EL (cell line): ENCODE measurements at places on chromosomes 16 and 17.

DNA sequence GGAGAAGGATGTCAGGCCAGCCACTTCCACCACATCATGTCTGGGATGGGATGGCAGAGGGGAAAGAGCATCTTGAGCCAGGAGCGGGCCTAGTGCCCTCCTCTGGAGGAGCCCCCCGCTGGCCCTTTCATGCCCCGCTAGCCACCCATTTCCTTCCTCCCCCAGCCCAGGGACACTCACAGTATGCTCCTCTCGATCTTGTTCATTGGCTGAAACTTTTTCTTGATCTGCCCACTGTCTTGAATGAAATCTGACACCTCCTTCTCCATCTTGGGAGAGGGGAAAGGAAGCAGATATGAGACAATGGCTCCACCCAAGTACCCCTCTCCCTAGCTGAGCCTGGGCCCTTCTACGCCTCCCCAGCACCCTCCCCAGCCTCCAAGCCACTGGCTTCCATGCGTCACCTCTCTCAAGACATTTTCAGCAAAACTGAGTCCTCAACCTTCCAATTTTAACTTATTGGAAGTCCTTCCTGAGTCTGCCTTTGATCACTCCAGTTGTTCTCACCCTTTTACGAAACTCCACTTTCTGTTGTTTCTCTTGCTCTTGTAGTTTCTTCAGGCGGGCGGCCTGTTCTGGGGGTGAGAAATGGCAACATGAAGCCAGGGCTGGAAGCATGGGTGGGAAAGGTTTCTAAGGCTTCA lies 7.2 kb downstream of the SPAG7 start:
- no peak for DNase-seq

DNA sequence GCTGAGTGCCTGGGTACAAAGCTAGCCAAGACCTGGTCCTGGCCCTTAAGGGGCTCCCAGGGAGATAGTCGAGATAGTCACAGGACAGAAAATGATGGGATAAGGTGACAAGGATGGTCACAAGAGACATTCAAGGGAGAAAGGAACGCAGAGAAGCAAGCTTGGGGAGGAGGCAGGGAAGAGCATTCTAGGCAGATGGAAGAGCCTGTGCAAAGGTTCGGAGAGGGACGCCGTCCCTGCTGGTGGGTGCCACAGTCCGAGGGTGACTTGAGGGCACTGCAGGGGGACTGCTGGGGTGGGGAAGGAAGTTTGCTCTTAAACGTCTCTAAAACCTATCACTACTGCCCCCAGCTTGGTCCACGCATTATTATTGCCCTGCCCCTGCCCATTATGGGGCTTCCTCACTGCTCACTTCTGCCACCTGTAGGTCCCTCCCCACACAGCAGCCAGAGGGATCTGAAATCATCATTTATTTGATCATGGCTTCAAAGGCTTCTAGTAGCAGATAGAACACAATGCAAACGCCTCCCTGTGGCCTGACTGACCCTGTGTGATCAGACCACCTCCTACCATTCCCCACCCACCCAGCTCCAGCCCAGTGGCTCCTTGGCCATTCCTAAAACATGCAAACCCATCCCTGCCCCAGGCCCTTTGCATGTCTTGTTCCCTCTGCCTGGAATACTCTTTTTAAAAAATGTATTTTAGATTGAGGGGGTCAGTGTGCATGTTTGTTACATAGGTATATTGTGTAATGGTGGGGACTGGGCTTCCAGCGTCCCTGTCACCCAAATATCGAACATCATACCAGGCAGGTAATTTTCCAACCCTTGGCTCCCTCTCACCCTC lies 60.3 kb downstream of the RMI2 start:
- DNase-seq: peak; percentile 36

DNA sequence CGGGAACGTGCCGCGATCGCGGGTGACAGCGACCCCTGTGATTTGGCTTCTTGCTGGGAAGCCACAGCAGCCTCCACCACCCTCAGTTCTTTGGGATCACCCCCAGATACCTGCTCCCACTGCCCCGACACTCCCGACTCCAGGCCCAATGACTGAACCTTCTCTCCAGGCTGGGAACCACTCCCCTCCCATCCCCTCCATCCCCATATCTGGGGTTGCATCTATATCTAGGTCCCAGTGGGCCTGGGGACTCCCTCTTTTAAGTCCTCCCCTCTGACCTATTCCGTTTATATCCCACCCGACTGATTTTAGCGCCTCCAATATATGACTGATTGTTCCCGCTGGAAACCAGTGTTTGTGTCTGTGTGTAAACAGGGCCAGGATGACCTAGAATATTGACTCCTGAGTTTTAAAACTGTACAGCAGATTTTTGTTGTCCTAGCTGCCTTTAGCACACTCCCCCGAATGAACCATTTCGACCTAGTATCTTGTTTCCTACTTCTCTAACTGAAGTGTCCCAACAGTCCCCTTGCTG lies 667 bp downstream of the PSMD3 start:
- DNase-seq: no peak

GRCh38 chr17:65394811-65395472 lies 166.5 kb downstream of the AXIN2 start:
- no peak for DNase-seq

GRCh38 chr16:24681793-24682192 lies 47.7 kb upstream of the TNRC6A start:
- no peak for DNase-seq

DNA sequence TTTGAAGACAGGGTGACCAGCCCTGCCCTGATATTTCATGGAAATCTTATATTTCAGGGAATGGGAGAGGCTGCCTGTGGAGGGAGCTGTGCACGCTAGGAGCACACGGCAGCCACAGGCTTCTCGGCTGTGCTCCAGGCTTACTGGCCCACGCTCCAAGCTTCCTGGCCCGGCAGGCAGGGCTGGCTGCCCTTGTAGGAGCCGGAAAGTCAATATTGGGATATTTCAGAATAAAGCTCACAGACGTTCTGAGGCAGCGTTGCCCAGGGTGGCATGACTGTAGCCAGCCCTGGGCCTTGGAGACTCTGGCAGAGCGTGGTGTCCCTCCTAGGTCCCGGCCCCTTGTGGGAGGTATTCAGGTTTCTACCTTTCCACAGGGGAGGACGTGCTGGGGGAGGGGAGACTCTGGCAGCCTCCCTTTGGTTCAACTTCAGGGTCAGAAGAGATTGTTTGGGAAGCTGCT lies 95.6 kb downstream of the NPIPB11 start:
- no peak for DNase-seq

GRCh38 chr17:28372203-28372944 lies 880 bp downstream of the SARM1 start:
- peak; percentile 46 for DNase-seq

GRCh38 chr17:18033442-18034099 lies 5.4 kb downstream of the ATPAF2 start:
- peak; percentile 80 for DNase-seq

DNA sequence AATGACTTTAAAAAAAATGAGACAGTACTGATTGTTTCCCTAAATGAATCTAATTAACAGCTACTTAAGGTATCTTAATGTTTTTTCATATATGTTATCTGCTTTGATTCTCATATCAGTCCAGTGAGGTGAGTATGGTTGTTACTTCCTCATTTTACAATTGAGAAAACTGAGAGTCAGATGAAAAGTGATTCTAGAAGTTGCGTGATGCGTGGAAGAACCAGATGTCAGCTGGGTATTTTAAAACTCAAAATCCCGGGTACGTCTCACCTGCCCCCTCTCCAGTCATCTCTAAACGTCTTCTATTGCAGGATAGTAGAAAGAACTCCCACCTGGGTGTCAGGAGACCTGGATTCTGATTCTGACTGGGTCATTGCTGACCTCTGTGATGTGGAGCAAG lies 89.2 kb downstream of the MAP2K6 start:
- DNase-seq: no peak

GRCh38 chr17:57551321-57552079 lies 193.6 kb downstream of the CCDC182 start:
- DNase-seq: no peak

- peak; percentile 52 for DNase-seq
These were observed 19.7 kb upstream of the SNTB2 start for GRCh38 chr16:69166946-69167930.

DNA sequence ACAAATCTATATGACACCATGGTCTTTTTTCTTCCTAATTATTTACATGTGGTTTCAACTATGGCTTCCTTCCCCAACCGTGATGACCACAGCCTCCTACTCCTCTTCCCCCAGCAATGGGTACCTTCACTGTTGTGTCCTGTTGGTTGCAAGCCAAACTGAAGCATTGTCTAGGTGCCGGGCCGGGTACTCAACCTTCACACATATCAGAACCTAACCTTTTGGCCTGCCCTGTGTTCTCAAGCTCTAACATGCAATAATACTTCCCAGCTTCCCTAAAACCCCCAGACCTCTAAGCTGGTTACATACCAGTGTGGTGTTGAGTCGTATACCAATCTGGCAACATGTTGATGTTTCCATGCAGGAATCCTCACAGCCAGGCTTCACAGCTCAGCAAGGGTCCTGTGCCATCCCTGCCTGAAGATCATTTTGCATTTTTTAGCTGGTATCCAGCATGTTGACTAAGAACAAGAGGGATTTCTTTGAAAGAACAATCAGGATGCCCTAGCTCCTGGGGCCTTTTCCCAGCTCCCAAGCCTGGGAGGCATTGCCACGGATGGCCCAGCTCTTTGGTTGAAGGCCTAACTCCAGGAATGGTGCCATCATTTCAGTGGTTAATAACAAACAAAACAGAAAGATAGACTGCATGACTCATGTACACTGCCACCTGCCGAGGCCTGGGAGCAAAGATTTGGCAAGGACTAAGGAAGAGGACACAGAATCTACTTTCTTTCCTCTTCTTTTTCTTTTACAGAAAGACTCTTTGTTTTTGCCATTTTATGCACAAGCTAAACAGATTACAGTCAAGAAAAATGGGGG lies 373.7 kb upstream of the SALL1 start:
- DNase-seq: peak; percentile 32

GRCh38 chr16:26744430-26744829 lies 322.3 kb upstream of the C16orf82 start:
- DNase-seq: no peak

- peak; percentile 48 for DNase-seq
These were observed 19.2 kb downstream of the KDM8 start for GRCh38 chr16:27222249-27223225.
